Stimulated activated CD8-positive, alpha-beta memory T cell treated with anti-CD3 and anti-CD28 coated beads, Interleukin-2, amount 100 ng/mL, for 1 hour (primary cell): ENCODE measurements at places on chromosomes 2 and 18.

GRCh38 chr18:37266290-37266689, 299.3 kb downstream of the CELF4 start:
- DNase-seq: no peak

- DNase-seq: no peak
Measured at GRCh38 chr2:200966770-200967169, 3.3 kb upstream of the ORC2 start.

GRCh38 chr18:23134780-23135549, at the start of gene CABLES1:
TSS of gene CABLES1 (plus strand) at chr18:23135485. CDS start at chr18:23135763, 278 bp downstream.
- no peak for DNase-seq

DNA sequence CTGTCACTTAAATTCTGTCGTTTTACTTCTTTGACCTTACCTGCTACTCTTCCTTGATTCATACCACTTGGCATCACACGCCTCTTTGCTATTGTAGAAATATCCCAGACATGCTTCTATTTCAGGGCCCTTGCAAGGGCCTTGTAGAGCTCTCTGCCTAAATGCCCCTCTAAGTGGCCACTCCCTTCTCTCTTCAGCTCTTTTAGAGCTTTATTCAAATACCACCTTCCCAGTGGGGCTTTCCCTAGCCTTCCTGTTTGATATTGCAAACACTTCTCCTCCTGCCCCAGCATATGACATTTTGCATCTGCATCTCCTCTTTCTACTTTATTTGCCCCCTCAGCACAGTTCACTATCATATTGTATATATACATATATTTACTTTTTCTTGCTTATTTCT, 54.0 kb downstream of the PELI1 start:
- no peak for DNase-seq

DNA sequence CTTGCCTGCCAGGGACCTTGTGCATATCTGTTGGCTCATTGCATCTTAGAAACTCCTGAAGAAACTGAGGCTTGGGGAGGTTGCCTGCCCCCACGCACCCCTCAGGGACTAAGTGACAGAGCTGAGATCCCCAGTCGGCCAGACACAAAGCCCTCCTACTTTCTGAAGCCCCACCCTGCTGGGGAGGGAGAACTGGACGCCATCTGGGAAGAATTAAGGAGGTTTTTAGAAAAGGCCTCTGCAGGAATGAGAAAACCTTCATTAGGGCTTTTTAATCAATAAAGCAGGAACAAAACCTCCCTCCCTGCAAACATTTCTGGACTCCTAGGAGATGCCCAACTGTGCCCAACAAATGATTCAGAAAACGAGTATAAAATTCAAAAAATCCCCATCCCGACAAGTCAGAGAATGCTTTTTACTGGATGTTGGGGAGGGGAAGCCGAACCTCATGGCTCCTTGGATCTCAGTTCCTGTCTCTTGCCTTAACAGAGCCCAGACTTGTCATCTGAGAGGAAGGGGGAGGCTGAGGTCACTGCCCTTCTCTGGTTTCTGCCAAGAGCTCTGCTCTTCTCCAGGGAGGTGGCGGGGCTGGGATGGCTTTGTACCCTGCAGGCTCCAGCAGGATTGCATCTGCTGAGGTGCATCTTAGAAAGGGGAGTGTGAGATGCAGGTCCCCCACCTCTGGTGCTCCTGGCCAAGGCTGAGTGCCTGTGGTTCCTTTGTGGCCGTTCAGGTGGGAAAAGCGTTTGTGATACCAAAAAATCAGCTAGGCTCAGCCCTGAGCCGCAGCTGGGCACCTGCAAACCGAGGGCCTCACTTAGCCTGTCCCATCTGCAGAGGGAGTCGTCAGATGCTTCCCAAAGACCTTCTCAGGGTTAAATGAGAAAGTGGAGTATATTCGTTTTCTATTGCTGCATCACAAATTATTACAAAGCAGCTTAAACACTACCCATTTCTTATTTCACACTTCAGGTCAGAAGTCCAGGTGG, 142.4 kb downstream of the ZFP36L2 start:
- no peak for DNase-seq

DNA sequence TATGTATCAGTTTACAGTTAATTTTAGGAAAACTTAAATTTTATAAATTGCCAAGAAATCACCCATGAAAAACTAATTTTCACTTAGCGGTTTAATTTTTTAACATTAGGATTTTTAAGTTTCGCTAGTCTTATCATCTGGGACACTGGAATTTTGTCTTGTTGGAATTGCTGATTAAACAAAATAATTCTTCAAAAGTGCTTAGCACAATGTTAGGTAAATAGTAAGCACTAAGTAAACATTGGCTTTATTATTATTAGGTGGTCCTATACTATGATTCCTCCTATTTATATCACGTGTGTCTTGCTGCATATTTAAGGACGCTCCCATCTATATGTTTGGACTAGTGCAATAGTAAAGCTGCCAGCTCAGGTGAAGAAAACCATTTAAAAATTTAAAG, 54.6 kb upstream of the MAP4K3 start:
- DNase-seq: no peak

GRCh38 chr2:10047616-10048500, 4.5 kb downstream of the KLF11 start:
- no peak for DNase-seq

DNA sequence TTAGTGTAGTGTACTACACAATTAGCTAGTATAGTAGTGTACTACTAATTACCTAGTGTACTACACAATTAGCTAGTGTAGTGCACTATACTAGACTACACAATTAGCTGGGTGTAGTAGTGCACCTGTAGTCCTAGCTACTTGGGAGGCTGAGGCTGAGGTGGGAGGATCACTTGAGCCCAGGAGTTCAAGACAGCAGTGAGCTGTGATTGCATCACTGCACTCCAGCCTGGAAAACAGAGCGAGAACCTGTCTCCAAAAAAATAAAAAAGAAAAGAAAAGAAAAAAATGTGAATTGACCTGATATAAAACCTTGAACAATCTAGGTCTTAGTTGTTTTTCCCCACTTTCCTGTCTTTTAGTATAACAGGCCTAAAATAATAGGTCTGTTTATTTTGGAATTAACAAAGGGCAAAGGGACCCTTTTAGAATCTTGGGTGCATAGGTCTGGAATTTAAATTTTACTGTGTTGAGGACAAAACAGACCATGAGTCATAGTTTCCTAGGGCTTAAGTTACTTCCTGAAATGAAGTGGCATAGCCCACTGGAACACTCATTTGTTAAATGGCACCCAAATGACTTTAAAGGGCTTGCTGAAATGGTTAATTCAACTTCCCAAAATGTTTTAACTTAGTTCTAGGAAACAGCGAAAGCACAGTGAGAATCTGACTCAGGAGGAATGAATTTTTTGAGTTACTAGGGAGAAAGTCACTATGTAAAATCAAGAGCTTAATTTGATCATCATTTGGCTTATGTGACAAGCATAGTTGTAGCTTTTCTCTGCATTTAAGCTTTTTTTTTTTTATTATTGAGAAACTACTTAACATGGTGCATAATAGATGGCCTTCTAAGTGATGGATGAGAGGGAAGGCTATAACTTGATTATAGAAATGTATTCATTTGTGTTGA, 50.7 kb upstream of the ARL5A start:
- no peak for DNase-seq

- no peak for DNase-seq
Measured at GRCh38 chr18:59063912-59064311, 75.8 kb upstream of the SEC11C start.

DNA sequence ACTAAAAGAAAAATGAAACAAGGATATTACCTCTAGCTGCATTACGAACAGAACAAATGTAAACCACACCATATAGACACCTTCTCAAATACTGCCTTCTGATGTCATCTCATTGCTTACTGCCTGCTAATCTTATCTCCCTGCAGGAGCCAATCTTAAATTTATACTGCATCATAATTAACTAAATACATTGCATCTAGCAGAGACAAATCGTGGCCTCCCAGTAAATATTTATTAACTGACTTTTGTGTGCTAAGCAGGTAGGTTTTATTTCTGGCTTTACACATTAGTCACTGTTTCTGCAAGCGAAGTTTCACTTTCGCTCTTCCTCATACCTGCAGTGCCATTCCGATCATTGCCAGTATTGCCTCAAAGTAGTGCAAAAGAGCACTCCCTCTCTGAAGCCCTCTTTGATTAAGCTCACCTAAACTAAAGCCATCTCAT, 67.5 kb downstream of the SPATS2L start:
- DNase-seq: no peak

DNA sequence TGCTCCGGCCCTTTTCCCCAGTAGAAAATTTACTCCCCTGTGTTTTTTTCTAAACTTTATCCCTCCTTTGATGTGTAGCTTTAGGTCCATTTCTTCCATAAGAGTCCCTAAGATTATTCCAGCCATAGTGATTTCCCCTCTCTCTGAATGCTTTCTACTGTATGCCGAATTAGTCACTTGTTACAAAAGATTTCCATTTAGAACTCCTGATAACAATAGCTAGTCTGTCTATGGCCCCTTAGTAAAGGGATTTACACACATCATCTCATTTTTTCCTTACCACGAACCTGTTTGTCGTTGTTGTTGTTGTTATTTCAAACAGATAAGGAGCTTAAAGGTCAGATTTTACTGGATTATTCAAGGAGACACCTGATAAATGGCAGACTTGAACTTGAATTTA, 256.1 kb downstream of the PAX3 start:
- DNase-seq: no peak

- DNase-seq: no peak
Measured at GRCh38 chr2:29841386-29842004, 79.9 kb downstream of the ALK start.

DNA sequence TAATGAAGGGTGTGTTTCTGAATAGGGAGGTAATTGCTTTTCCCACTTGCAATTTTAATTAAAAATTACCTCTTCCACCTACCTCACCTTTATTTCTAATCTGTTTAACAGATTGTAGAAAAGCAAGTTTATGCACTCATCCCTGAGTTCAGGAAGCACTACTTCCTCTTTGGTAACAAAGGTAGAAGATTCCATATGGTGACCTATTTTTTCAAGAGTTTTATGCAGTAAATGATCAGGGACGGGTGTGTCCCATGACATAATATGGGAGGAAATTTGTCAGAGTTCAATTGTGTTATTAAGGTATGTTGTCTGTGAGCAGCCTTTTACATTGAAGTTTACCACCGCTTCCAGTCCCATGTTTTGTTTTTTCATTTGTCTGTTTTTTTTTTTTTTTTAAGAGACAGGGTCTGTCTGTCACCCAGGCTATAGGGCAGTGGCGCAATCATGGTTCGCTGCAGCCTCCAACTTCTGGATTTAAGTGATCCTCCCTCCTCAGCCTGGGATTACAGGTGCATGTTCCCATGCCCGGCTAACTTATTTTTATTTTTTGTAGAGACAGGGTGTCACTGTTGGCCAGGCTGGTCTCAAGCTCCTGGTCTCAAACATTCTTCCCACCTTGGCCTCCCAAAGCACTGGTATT, 68.2 kb downstream of the ASAP2 start:
- DNase-seq: no peak

DNA sequence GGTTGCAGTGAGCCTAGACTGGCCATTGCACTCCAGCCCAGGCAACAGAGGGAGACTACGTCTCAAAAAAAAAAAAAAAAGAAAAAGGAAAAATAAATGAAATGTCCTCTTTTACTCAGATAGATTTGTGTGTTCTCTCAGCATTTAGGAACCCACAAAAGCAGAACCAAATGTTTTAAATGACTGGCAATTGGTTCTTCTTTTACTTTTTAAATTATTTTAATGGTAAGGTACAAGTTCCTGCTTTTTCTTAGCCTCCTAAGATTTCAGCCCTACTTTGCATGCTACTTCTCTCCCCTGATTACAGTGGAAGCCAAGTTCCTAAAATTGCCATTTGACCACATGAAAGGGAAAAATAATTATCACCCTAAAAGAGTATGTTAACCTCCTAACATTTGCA, 23.5 kb downstream of the SRSF7 start:
- no peak for DNase-seq

- DNase-seq: no peak
Measured at GRCh38 chr2:160457588-160457987, 36.0 kb downstream of the RBMS1 start.

DNA sequence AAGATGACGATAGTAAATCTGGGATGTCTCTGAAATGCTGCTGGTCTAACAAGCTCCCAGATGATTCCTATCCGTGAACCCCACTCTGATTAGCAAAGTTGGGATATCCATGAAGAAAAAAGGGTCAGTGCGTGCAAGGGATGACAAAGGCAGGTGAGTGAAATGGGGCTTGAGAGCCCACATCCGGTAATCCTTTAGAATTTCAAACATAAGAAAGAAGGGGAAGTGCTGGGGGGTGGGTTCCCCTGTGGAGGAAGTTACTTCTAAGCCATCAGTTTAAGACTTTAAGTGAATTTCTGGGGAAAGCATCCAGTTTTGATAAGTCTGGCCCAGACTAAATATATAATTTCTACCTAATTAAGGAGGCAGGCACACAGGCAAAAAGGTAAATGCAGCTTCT, 209.5 kb downstream of the DPP10 start:
- DNase-seq: no peak

DNA sequence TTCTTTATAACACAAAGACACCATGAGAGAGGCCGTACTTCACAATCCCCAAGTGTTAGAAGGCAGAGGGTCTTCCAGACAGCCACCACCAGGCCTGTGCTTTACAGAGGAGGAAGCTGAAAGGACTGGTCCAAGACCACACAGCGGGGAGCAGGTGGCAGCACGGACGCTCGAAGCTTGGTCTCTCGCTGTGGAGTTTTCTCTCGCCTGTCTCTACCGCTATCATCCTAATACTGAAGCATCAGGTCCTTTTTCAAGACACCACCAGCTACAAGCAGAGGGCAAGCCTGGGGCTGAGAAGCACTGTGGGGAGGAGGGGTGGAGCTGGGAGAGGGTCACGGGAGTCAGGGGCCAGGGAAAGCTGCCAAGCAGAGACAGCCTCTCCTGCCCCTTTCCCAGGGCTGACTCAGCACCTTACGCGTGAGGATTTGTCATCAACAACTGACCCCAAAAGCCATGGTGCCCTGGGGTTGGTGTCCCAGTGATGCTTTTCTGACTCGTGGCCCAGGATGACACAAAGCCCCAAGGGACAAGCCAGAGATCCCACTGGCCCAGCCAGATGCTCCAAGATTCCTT, 31.9 kb upstream of the FOSL2 start:
- DNase-seq: no peak

DNA sequence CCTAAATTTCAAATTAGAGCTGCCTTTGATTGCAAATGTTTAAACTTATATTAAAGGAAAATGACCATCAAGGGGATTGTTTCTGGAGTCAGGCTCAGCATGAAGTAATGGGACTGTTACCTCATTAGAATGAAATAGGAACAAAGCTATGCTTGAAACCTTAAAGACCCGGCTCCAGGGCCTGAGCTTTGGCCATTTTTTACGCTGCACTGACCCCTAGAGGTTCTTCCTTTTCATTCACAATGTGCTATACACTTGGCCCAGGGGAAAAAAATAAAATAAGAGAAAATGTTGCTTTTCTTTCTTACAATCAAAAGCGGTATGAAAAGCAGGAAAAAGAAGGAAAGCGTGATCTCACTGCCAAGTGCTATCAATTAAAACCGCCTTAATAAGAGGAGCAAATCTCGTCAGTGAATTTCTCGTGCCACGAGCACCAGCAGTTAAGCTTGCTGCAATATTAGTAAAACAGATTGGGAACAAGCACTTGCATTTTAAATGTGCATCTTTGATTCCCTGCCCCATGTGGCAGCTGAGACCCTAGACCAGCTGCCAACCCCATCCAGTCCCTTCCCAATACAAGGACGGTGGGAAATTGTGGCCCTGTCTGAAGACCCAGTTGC, 96.6 kb downstream of the MBD2 start:
- DNase-seq: no peak

- no peak for DNase-seq
Measured at GRCh38 chr2:42238644-42239288, 69.6 kb downstream of the EML4 start.
